ENCODE measurements at places on chromosomes 7 and 10. TPM values are rescaled to one million over a fixed set of nuclear protein-coding genes. Genes with fewer than 3 reads are reported as not detected.

Gene NEBL
- total RNA-seq, result 8.5 TPM

Gene GIMAP7
- not detected for total RNA-seq

Gene RASA4B
- total RNA-seq, result 2.1 TPM

Gene CHRM2
- total RNA-seq, result not detected

Gene ARHGAP22
- 4.7 TPM for total RNA-seq

Gene PAPOLB
- total RNA-seq, result not detected

Gene TBRG4
- 111 TPM for total RNA-seq
